ENCODE measurements at places on chromosomes 3 and 15.

GRCh38 chr3:57046101-57046765, 14.2 kb upstream of the SPATA12 start:
- no peak for DNase-seq

GRCh38 chr15:27660676-27661075, 438.4 kb downstream of the OCA2 start:
- no peak for DNase-seq

GRCh38 chr15:78461171-78461888, 23.3 kb downstream of the IREB2 start:
- no peak for DNase-seq

DNA sequence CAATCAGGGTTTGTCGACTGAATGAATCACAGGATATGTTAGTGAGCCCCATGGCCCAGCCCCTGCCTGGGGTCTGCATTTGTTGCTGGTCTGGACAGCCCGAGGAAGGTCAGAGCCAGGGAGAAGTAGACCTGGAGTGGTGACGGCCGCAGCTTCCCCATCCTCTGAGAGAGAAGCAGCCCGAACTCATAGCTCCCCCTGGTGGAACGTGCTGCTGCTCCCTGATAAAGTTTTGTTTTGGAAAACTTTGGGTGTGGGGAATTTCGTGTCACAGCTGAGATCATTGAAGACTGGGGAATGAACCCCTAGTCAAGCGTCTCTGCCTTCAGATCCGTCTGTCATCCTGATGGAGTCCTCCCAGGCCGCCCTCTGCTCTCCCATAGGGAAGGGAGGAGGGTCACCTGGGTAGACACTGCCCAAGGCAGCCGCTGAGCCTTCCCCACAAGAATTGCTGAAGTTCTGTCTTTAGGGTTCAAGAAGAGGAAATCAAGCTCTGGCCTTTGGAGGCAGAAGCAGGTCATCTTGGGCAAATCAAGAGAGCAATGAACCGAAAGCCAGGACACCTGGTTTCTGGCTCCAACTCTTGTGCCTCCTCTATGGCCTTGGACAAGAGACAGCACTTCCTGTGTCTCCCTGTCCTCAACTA, 60.5 kb downstream of the GLDN start:
- DNase-seq: no peak

GRCh38 chr3:172147113-172147818, 107.9 kb downstream of the FNDC3B start:
- no peak for DNase-seq

DNA sequence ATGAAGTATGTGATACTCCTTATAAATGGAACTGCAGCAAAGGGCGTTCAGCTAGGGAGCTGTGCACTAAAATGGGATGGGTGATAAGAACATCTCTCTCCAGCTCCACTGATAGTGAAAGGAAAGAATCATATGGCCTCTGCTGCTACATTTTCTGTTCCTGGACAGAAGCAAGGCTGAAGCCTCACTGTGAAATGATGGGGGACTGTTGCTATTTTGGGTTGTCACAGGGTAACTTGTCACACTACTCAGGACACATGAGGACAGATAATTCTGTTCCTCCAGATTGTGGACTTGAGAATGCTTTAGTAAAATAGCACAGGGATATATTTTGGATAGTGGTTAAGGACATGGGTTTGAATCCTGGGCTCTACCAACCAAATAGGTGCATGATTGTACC, 423.6 kb downstream of the FHIT start:
- DNase-seq: no peak

GRCh38 chr3:110940055-110940454, 131.6 kb upstream of the NECTIN3 start:
- DNase-seq: no peak

DNA sequence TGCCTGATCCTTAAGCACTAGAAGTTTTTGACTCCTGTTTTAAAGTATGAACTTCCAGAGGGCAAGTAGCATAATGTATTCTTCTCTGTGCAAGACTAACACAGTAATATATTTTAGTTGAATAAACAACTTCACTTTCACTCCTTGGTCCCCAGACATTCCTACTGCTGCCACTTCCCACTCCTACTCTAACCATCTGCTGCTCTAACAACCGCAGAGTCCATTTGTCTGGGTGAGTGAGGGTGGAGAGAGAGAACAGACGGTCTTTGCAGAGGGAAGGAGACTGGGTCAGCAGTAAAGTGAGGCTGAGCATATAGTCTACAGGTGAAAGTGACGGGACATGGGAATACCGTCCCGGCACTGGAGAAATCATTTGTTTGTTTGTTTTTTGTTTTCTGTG, 301.0 kb upstream of the SLCO3A1 start:
- no peak for DNase-seq
